Ovary (tissue), 10 donors: ENCODE measurements at places on chromosomes 3 and 15. TPM values are rescaled to one million over a fixed set of nuclear protein-coding genes. Genes with fewer than 3 reads are reported as not detected.

- no peak overlapping the region for H3K4me3 ChIP-seq
- DNase-seq: no peak
- no peaks in the 10 kb centered on the region for H3K27me3 ChIP-seq
- H3K36me3 ChIP-seq: no peaks in the 10 kb centered on the region
Observed at GRCh38 chr3:170081079-170081741, 43.4 kb downstream of the GPR160 start.

GRCh38 chr3:114600571-114600970 lies 306.7 kb downstream of the TIGIT start:
- no peak overlapping the region for H3K27ac ChIP-seq
- no peaks in the 10 kb centered on the region for H3K27me3 ChIP-seq
- H3K4me1 ChIP-seq: peaks cover 2% of the 10 kb centered on the region
- no peak for DNase-seq
- no peaks in the 10 kb centered on the region for H3K36me3 ChIP-seq

DNA sequence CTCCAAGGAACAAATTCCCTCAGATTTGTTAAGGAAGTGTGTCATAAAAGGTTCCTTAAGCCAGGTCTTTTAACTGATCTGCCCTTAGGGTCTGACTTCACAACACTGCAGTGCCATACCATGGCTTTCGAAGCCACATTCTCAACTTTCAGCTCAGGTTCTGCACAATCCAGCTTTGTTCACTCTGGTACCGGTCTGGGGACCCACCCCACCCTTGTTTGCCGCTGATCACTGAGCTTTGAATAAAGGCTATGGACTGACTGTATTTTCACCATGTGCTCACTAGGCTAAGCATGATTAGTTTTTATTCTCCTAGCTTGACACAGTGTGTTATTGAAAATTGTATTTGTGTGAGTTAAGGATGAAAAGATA lies 15.9 kb downstream of the SNX1 start:
- H3K4me3 ChIP-seq: no peak overlapping the region
- no peaks in the 10 kb centered on the region for H3K36me3 ChIP-seq
- H3K4me1 ChIP-seq: peaks cover 8% of the 10 kb centered on the region
- no peak for DNase-seq
- no peak overlapping the region for H3K27ac ChIP-seq

- no peaks in the 10 kb centered on the region for H3K4me1 ChIP-seq
- no peak overlapping the region for H3K4me3 ChIP-seq
- DNase-seq: no peak
- no peak overlapping the region for H3K27ac ChIP-seq
- no peaks in the 10 kb centered on the region for H3K27me3 ChIP-seq
Observed at GRCh38 chr3:122982216-122983185, 45.1 kb downstream of the SEMA5B start.

DNA sequence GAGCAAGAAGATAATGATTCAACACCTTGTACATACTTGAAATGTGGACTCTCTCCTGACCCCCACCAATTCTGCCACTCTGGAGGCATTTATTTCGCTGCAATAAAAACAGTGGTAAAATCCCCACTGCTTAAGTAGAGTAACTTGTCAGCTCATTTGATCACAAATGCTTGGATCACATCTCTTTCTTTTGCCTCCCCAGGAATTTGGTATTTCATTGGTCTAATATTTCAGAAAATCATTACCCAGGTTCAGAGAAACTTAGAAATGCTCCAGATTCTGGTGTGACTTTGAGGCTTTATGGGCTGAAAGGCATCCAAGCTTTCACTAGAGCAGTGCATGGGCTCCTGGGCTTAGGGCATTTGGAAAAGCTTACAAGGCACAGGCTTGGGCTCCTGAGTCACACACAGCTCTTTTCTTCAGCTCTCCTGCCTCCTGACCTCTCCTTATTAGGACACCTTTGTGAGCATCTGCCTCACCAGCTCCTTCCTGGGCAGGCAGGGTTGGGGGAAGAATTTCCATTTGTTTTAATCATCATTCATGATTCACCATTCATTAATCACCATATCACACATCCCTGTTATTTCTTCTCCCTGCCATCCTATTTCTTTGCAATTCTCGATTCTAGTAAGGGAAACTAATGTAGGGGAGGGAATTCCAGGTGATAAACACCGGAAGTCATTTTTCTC lies 22.5 kb downstream of the CDCP1 start:
- no peak overlapping the region for H3K27ac ChIP-seq
- no peaks in the 10 kb centered on the region for H3K4me1 ChIP-seq
- H3K27me3 ChIP-seq: no peaks in the 10 kb centered on the region

The LYZL4 gene
- total RNA-seq: not detected

The SLCO2A1 gene
- total RNA-seq: 16.7 TPM

The KBTBD13 gene
- 0.08 TPM for total RNA-seq

The GBE1 gene
- total RNA-seq: 26.8 TPM

The GRM7 gene
- total RNA-seq: 0.18 TPM

The GPR160 gene
- total RNA-seq: 0.97 TPM

The C3orf49 gene
- total RNA-seq: not detected

The SST gene
- not detected for total RNA-seq
